Fibroblast of lung (primary cell): ENCODE measurements at places on chromosomes 6 and 20. TPM values are rescaled to one million over a fixed set of nuclear protein-coding genes. Genes with fewer than 3 reads are reported as not detected.
A peak's percentile ranks its signal among the peaks of the same experiment; 100 is the strongest.

DNA sequence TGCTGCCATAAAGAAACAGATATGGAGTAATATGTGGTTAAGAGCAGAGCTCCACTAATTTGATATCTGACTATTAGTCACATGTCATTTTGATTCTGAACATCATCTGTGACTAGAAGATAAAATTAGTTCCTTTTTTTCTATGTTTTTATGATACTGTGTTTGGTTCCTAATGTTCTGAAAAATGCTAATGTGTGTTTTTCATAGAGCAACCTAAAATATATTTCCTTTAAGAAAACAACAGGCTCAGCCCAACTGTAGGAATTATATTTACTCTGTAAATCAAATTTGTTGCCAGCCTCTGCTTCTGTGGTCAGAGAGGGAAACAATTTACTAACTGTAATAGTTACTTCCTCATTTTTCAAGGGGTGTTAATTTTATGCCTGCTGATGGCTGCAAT lies 33.3 kb upstream of the TXLNB start:
- no peak overlapping the region for H3K27ac ChIP-seq
- DNase-seq = no peak
- no peaks in the 10 kb centered on the region for H3K27me3 ChIP-seq
- H3K36me3 ChIP-seq = no peaks in the 10 kb centered on the region
- H3K4me1 ChIP-seq = no peaks in the 10 kb centered on the region

DNA sequence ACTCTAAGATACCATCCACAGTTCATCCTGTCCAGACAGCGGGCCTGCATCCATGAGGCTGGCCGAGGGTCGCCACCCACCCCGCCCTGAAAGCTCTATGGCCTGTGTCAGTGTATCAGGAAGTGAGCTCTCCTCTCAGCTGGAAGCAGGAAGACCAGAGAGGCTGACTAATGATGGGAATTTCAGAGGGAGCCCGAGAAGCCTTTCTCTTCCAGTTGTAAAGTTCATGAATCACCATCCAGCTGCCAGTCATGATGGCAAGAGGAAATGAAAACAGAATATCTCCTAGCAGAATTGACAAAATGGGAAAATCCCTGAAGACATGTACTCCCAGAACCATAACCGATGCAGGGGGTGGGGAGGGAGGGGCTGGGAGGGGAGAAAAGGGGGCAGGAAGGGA lies 109.6 kb upstream of the RPS6KA2 start:
- no peaks in the 10 kb centered on the region for H3K36me3 ChIP-seq
- no peaks in the 10 kb centered on the region for H3K4me1 ChIP-seq

- no peak for DNase-seq
- H3K4me3 ChIP-seq = no peak overlapping the region
Measured at GRCh38 chr6:51384736-51385135, 566.1 kb downstream of the TFAP2B start.

DNA sequence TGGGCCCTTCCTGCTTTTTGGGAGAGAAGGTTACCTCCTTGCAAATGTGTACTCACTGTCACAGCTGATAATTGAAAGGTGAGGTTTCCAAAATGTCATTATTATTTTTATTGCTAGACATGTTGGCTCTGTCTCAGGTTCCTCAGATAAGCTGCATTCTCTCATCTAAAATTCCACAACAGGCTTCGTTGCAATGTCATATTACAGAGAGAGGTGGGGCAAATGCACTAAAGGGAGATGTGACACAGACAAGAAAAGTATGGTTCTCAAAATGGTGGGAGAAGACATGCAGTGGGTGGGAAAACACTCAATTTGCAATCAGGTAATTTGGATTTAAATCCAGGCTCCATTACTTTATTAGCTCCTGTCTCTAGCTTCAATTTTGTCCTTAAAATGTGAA lies 256.4 kb upstream of the POU3F2 start:
- no peaks in the 10 kb centered on the region for H3K36me3 ChIP-seq
- no peak for DNase-seq
- H3K27ac ChIP-seq = no peak overlapping the region
- H3K4me1 ChIP-seq = no peaks in the 10 kb centered on the region
- no peak overlapping the region for H3K4me3 ChIP-seq

DNA sequence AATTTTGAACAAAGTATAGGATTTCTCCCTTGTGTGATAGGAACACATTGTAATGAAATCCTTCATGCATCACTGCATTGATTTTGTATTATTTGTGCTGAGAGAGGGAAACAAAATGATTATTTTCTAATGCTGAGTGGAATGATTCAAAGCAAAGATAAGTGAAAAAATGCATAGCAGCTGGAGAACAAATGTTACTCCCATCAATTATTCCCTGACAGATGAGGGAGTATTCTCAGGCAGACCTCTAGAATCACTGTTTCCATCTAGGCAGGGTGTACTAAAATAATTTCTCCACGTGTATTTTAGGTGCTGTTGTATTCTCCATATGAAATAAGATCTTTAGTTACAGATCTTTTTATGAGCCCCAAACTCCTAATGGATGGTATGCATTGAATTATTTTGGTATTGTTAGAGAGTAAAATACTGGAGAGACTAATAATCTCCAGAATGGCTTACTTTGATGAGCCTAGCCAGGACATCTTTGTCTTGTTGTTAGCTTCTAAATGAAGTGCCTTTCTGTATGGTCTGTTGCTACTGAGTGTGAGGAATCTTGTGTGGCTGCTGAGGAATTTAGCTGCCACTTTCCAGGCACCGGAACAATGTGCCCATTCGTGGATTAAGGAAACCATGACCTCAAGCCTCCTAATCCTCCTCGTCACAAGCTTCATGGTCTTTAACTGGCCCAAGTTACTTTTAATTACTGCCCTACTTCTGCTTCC lies 39.6 kb downstream of the RNF217 start:
- H3K36me3 ChIP-seq = no peaks in the 10 kb centered on the region
- peaks cover 2% of the 10 kb centered on the region for H3K4me1 ChIP-seq
- H3K27ac ChIP-seq = peak overlapping the region; percentile 57
- H3K27me3 ChIP-seq = no peaks in the 10 kb centered on the region
- DNase-seq = peak; percentile 29

DNA sequence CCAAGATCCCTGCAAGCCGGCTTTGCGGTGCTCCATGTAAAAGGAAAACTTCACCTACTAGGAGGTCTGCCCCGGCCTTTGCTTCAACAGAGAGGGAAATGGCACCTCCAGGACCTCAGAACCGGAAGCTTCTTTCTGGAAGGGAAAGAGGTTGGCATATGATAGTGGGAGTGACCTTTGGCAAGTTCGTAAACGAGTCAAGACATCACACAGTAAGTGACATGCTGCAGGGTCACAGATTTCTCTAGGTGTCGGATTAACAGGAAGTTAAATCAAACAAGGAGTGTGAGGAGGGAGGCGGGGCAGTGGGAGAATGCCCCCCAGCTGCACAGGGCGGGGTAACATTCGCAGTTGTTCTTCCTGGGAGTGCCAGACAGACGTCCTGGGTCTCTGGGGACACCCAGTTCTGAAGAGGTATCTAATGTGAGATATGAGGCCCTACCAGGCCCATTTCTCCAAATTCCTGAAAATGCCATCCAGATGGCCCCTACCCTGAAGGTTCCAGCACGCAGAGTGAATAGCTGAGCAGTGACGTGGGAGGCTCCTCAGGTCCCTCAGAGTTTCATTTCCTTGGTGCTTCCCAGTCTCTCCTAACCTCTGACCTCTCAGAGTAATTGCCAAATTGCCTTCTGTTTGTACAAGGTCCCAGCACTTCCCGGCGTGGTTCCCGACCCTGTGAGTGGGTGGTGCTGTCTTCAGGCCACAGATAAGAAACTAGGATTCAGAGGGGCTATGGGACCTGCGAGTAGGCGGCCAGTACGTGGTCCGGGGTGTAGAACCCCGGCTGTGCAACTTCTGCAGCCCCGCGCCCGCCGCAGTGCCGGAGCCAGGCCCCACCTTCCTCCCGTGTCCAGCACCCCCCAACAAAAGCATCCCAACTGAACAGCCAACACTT lies 1.9 kb downstream of the RRBP1 start:
- H3K36me3 ChIP-seq = peaks cover 10% of the 10 kb centered on the region
- H3K27ac ChIP-seq = peak overlapping the region; percentile 94
- H3K4me1 ChIP-seq = peaks cover 18% of the 10 kb centered on the region
- H3K4me3 ChIP-seq = peak overlapping the region; percentile 92
- peaks cover 11% of the 10 kb centered on the region for H3K27me3 ChIP-seq

The GPSM3 gene
- 1.3 and 2.3 TPM in 2 replicates for total RNA-seq

The SUMO4 gene
- 1.0 and 2.1 TPM in 2 replicates for total RNA-seq

The PGM3 gene
- 69.2 and 71.9 TPM in 2 replicates for total RNA-seq

The OR12D1 gene
- not detected in 2 replicates for total RNA-seq

The HLA-DQB2 gene
- not detected in 2 replicates for total RNA-seq

The PCK1 gene
- total RNA-seq = under 0.01 TPM in 1 of 2 replicates, not detected in the other

The TP53TG5 gene
- total RNA-seq = under 0.01 TPM in 1 of 2 replicates, not detected in the other
